ENCODE measurements at places on chromosomes 4 and X.

- DNase-seq, result no peak
Measured at GRCh38 chrX:154317391-154317995, 21.9 kb downstream of the TKTL1 start.

GRCh38 chr4:153564630-153565525, 98.7 kb downstream of the TMEM131L start:
- DNase-seq, result no peak

DNA sequence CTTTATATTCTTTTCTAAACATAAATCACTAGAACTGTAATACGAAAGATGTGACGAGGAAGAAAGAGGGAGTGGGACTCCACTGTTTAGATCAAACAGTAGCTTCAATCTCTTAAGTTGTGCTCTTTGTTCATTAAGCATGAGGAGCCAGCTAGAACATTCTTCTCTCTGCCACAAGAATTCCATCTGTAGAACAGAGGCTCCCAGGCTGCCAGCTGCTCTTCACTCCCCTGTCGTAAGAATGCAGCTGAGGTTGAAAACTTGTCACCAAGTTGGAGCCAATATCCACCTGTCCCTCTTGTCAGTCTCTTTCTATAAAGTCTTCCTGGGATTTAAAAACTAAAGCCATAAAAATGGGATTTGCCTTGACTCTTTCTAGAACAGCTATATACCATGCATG, 65.0 kb upstream of the SEC24B start:
- DNase-seq, result no peak

- DNase-seq, result no peak
Measured at GRCh38 chr4:177128306-177128705, 181.4 kb upstream of the NEIL3 start.

- no peak for DNase-seq
Measured at GRCh38 chrX:72019487-72019886, 108.8 kb downstream of the NHSL2 start.

DNA sequence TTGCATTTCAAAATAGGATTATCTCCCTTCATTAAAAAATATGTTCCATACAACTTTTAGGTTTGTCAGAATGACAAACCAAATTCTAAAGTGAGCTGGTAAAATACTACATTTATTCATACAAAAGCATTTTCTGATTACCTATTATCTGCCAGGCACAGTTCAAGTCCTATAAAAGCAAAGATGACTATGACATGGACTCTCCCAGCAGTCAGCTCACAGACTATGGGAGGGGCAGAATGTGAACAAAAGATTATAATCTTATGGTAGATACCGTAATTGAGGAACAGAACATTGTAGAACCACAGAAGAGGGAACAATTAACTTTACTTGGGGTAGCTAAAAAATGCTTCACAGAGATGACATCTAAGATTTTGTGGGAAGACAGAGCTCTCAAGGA, 12.4 kb downstream of the PAQR3 start:
- no peak for DNase-seq

GRCh38 chrX:78024349-78025059, 55.1 kb upstream of the PGAM4 start:
- peak; percentile 18 for DNase-seq

GRCh38 chr4:3485011-3485791, 22.1 kb downstream of the DOK7 start:
- DNase-seq, result no peak

DNA sequence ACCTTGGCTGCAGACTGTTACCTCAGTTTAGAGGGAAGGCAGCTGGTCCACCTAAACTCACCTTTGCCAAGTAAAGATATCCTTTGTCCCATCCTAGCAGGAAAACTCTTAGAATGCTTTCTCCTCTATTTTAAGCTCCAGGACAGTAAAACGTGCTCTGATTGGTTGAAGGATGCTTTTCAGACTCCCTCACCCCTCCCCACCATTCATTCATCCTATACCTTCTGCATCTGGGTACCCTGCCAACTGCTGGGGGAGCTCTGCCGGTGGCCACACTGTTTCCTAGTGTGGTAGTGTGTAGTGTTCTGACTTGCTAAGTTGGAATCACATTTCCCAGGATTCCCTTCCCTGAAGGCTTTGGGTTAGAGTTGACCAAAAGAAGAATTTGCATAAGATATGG, 20.3 kb upstream of the POLA1 start:
- no peak for DNase-seq
